Spinal cord (tissue), 10 donors: ENCODE measurements at places on chromosomes 16 and 17.
A peak's percentile ranks its signal among the peaks of the same experiment; 100 is the strongest.

GRCh38 chr16:85269165-85269564 lies 156.9 kb upstream of the CIBAR2 start:
- DNase-seq = peak; percentile 80

DNA sequence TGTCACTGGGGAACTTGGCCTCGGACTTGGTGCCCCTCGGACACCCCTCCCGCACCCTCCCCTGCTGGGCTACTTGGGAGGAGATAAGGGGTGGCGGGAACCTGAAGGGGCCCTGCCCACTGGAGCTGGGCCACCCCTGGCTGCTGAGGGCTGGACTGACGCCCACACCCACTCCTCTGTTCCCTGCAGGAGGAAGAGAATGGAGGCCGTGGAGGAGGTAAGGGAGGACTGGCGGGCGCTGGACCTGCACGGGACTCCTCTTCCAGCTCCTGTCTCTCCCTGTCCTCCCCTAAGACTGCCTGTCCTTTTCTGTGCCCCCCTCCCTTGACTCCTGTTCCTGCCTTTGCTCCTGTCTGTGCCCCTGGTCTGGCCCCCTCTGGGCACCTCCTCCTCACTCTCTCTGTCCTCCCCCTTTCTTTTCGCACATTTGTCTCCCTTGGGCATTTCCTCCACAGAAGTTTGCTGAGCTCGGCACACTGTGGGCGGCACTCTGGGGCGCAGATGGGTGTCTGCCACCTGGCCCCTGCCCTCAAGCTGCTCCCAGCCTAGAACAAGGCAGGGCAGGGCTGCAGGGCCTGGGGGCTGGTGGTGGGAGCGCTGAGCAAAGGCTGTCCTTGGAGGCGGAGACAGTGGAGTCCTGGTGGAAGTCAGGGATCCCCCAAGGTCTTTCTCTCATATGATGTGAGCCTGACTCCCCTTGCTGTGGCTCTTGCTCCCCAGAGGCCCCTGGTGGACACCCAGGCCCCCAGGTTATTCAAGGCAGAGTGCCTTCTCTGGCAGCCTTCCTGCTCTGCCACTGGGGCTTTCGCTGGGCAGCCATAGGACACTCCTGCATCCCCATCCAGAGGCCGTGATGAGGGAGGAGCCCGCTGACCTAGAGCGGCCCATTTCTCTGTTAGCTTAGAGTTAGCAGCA lies 32.7 kb downstream of the ARHGAP23 start:
- no peak for DNase-seq

- no peak for DNase-seq
Measured at GRCh38 chr16:10618710-10619209, 38.4 kb upstream of the EMP2 start.

DNA sequence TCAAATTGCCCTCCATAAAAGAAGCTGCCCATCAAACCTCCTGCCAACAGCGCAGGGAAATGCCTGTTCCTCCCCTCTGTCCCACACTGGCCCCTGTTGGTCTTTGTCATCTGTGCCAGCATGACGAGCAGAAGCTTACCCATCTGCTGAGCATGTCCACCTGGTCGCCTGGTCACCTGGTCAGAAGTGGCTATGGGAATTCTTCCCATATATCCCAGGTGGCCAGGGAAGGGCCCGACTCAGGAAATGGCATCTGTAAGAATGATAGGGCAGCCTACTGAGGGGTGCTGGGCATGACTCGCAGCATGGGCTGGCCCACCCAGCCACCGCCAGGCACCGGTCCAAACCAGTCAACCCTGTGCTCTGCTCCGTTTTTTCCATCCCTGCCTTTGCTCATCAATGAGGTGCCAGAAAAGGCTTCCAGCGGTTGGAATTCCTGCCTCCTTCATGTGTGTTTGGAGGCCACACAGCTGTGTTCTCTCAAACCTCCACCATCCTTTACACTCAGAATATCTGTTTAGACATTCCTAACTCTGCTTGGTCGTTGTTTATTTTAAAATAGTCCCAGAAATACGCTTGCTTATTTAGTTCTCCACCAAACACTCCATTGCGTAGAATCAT lies 145.2 kb downstream of the CLEC16A start:
- no peak for DNase-seq

GRCh38 chr16:70746708-70747424 lies 54.1 kb downstream of the VAC14 start:
- peak; percentile 55 for DNase-seq

DNA sequence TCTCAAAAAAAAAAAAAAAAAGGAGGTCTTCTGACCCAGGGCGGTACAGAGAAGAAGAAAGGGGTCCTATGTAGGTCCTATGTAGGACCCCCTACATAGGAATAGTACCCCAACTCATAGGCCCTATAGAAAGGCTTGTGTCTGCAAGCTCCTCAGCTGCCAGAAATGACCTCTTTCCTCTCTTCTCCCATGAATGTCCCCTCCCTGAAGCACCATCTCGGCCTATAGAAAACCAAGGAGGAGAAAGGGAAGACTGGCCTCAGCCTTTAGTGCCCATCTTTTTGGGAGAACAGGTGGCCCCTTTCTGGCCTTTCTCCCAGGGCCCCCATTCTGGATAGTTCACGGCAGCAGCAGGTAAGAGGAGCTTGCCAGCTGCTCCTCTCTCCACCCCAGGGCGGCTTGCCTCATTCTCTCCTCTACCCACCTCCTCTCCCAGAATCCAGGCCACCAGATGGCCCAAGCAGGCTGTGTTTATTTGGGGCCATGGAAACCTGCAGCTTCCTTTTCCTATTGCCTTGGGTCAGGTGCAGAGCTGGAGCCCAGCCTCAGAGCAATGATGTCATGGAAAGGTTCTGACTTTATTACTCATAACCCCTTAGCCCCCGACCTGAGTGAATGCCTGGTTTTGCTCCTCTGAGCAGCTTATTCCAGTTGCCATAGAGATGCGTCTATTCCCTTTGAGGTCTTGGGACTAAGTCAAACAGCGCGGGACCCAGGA lies 1.6 kb upstream of the MRPL58 start:
- DNase-seq = no peak

- no peak for DNase-seq
Measured at GRCh38 chr16:30122604-30123160, 338 bp downstream of the MAPK3 start.

GRCh38 chr17:74703311-74703710 lies 9.4 kb downstream of the CD300LF start:
- no peak for DNase-seq

DNA sequence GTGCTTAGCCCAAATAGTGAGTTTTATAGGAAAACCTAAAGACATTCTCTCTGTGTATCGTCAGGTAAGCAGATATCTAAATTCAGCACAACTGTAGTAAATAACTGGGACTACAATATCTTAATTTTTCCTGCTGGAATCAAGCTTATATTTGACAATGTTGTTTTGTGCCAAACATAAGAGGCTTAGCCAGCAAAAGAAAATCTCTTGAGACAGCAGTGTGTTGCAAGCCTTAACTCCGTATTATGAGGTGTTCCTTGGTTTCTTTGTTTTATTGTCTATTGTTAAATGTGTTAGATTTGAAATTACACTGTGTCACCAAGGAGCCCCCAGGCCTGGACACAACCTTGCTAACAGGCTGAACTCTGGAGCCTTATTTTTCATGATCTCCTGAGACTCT lies 1570.6 kb upstream of the GOT2 start:
- no peak for DNase-seq

DNA sequence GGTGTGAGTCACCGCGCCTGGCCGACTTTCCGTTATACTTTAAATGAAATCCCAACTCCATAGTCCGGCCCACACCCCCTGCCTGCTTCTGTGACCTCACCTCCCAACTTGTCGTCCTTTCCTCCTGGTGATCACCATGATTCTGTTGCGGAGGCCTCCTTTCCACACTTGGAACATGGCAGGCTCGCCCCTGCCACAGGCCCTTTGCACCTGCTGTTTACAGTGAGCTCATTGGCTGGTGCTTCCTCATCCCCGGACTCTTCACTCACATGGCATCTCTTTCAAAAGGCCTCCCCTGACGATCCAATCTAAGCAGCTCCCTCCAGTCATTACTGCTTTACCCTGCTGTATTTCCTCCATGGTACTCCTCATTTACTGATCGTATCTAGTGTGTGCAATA lies 64.6 kb downstream of the RAP1GAP2 start:
- no peak for DNase-seq

DNA sequence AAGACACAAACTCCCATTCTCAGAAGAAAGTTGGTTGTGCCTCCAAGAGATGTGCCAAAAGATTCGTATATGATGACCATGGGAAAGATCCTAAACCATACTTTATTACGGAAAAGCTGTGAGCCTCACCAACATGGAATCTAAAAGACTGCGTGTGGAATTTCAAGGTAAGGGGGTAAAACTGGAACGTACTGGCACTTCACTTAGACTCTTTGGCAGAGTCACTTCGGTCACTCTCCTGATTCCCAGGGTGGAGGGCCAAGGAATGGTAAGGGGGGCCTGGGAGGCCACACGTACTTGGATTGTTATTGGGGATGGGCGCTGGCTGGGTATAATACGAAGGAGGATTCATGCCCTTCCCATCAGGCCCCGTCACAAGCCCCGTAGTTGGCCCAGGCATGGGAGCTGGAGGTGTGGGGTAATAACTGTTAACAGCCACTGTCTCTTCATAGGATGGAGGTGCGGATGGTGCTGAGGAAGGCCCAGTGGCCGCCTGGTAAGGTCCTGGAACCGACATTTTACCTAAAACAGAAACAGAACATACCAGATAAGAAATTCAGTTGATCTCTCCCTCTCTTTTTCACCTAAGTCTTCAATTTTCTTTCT lies 30.4 kb downstream of the LITAF start:
- no peak for DNase-seq

DNA sequence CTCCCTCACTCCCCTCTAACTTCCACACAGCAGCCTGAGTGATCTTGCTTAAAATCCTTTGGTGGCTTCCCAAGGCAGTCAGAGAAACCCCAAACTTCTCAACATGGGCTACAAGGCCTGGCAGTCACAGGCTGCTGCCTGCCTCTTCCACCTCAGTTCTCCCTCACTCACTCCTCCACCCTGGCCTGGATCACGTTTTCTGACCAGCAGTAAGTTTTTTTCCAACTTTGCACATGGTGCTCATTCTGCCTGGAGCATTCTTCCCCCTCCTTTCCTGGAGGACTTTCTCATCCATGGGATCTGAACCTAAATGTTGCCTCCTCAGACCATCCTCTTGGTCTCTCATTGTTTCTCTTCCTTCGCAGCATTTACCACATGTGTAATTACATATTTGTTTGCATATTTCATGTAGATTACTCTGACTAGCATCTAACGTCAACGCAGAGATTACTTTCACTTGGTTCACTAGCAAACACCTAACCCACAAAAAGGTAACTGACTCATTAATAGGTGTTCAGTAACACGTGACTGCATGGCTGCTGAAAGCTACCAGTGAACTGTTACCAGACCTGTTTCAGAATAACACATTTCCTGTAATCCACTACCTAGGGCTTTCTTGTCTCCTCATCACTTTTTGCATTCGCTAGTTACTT lies 17.1 kb downstream of the GNA13 start:
- no peak for DNase-seq

GRCh38 chr16:19997264-19997663 lies 76.4 kb downstream of the GPR139 start:
- DNase-seq = peak; percentile 37

DNA sequence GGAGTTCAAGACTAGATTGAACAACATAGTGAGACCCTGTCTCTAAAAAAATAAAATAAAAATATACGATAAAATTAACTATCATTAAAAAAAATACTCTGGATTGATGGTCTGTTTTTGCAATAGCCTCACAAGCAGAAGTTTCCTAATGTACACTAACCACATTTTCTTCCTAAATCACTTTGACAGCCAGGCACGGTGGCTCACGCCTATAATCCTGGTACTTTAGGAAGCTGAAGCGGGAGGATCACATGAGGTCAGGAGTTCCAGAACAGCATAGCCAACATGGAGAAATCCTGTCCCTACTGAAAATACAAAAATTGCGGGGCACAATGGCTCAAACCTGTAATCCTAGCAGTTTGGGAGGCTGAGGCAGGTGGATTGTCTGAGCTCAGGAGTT lies 64.7 kb downstream of the HELZ start:
- no peak for DNase-seq

DNA sequence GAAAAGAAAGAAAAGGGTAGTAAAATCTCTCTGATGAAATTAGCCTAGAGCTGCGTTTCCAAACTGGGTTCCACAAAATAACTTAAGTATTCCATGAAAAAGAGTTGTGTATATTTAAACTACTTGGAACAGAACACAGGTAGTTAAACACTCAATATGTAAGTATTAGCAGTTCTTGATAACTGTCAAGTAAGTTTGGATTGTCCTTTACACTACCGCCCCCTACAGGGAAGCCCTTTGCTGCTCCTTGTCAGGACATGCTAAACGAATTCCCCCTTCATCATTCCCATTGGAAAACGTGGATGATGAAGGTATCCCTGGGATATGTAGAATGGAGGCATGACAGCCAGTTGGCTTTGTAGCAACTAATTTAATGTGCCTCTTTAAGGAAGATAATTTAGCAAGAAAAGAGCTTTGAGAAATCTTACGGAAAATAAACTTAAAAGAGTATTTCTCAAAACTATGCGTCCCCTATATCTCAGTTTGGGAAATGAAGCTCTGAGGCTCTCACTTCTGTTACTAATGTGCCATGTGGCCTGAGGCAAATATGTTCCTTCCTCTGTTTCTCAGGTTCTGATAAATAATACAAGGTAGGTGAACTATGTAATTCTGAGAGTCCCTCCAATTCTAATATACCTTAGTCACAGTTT lies 18.8 kb downstream of the NCBP3 start:
- peak; percentile 15 for DNase-seq

DNA sequence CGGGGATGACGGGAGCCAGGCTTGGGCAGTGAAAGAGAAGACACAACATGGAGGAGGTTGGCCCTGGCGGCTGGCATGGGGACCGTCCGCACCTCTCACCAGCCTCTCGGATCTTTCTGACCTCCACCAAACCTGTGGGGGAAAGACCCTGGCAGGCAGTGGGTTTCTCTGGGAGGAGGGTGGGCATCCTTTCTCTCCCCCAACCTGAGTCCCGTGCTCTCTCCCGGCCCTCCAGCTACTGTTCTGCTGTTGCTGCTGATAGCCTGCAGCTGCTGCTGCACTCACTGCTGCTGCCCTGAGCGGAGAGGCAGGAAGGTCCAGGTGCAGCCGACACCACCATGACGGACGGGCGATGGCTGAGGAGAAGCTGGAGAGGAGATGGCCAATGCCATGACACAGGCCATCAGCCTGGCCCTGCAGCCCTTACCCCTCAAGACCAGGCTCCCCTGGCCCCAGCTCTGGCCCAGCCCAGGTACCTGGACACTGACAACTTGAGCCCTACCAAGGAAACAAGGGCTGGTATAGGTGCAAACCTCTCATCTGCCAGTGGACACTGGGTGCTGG lies 7.4 kb downstream of the SMIM5 start:
- no peak for DNase-seq

GRCh38 chr16:70706948-70707465 lies 21.2 kb upstream of the MTSS2 start:
- no peak for DNase-seq

DNA sequence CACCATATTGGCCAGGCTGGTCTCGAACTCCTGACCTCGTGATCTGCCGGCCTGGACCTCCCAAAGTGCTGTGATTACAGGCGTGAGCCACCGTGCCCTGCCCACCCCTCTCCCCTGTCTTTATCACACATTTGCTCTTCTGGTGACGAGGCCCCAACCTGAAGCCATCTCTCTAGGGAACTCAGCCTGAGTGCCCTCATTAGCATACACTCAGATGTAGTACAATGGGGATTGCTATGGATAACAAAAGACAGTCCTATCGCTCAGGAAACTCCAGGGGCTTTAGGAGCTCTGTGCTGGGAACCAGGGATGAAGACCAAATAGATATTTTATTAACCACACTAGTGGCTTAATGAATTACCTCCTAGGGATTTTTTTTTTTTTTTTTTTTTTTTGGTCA lies 100.7 kb downstream of the MARF1 start:
- no peak for DNase-seq

- DNase-seq = no peak
Measured at GRCh38 chr17:72699545-72699944, 392.9 kb downstream of the SLC39A11 start.
